HS-5 (cell line): ENCODE measurements at places on chromosomes 13 and 19.

- DNase-seq, result no peak
These were observed 4.8 kb downstream of the LSR start for GRCh38 chr19:35253316-35254286.

DNA sequence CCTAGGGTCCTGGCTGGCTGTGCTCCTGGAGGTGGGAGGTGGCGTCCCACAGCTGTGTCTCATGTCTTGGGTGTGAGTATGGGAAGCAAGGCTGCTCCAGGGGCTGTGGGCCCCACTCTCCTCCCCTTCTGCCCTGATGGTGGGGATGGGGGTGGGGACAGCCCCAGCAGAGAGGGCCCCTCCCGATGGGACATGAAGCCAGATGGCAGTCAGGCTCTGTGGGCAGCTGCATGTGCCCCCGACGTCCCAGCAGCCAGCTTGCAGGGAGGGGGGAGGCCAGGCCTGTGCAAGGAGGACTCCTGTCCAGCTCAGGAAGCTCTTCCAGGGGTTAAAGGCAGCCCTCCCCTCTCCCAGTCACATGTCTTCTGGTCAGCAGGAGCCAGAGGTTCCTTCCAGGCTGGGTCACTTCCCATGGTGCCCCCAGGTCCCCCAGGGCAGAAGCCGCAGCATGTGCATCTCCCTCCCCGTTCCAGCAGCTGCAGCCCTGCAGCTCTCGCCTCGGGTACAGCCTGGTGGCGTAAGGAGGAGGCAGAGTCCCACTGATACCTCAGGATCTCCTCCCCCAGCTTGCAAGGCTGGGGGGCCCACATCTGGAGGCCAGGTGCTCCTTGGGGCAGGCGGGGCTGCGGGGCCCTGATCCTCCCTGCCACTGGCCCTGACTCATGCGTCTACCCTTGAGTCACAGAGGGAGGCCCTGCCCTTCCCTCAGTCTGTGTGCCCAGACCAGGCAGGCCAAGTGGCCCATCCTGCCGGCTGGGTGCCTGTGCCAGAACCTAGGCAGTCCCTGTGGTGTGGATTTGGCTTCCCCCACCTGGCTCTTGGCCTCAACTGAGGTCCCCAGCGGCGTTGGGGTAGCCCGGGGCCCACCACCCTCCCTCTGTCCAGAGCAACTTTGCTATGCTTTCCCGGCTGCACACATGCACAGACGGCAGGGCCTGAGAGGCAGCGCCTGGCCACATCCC, 13.0 kb downstream of the YIPF2 start:
- DNase-seq, result peak; percentile 92

DNA sequence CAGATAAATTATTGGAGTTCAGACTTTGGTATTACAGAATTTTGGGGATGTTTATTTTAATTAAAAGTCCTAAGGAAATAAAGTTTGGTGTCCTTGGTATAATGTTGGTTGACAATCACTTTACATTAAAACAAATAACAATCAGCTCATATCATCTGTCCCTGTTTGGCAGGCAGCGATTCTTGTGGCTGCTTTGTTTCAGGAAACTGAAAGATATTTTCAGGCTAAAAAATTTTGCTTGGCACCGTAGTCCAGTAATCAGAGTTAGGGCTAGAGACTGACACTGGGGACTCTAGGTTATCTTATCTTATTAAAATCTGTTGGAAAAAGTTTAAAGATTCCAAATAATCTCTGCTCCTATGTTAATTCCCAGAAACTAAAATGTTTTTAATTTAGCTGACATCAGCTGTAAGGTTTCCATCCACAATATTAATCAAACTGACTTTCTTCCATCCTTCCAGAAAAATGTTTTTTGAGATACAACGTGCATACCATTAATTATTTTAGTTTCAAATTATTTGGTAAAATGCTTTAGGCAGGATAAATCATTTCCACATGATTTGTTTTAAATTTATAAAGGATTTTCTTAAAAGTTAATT, 97.6 kb downstream of the ZIC5 start:
- DNase-seq, result no peak

- DNase-seq, result no peak
These were observed 22.0 kb downstream of the DPY19L3 start for GRCh38 chr19:32427536-32427935.

- DNase-seq, result no peak
These were observed 4.6 kb upstream of the CPB2 start for GRCh38 chr13:46109451-46109850.

- DNase-seq, result no peak
These were observed 42.2 kb upstream of the HNRNPA1L2 start for GRCh38 chr13:52599848-52600603.

- DNase-seq, result no peak
These were observed 347.5 kb downstream of the GPC5 start for GRCh38 chr13:91745967-91746366.

GRCh38 chr13:49679246-49679645, 12.0 kb downstream of the EBPL start:
- DNase-seq, result no peak

DNA sequence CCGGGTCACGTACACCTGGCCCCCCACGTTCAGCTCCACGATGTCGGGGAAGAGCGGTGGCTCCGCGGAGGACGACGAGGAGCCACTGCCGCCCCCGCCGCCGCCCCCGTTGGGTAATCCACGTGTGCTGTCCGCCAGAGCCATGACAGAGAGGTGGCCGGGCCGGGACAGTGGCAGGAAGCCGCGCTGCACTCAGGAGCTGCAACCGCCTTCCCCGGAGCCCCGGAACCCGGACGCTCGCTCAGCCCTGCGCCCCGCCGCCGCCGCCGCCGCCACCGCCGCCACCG, 257 bp downstream of the KCTD12 start:
- DNase-seq, result no peak

- no peak for DNase-seq
These were observed 221.7 kb downstream of the COG6 start for GRCh38 chr13:39877134-39877533.

- DNase-seq, result no peak
These were observed 1438.1 kb downstream of the UQCRFS1 start for GRCh38 chr19:27774827-27775226.

- DNase-seq, result no peak
These were observed at the start of gene KCNK6 for GRCh38 chr19:38319421-38320258. KCNK6 (plus strand) TSS chr19:38319845; CDS start chr19:38319951, 106 bp downstream.

- no peak for DNase-seq
These were observed 741 bp upstream of the TUBGCP3 start for GRCh38 chr13:112588490-112589297.

- DNase-seq, result no peak
These were observed at the start of gene PKN1 for GRCh38 chr19:14432791-14433553. PKN1 (plus strand) TSS chr19:14433306; CDS start chr19:14433522, 216 bp downstream.

DNA sequence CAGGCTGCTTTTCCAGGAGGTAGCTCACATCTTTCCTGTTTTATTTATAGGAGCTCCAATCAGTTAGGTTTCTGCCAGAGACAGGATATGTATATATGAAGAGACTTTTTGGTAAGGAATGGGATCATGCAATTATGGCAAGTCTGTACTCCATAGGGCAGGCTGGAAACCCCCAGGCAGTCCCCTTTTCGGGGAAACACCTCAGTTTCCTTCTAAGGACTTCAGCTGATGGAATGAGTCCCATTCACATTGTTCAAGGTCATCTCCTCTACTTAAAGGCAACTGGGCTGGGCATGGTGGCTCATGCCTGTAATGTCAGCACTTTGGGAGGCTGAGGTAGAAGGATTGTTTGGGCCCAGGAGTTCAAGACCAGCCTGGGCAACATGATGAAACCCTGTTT, 10.9 kb upstream of the SLC25A42 start:
- DNase-seq, result no peak

- DNase-seq, result no peak
These were observed 629.7 kb downstream of the LIG4 start for GRCh38 chr13:107585469-107586180.

GRCh38 chr19:55440411-55441105, 2.5 kb downstream of the SHISA7 start:
- no peak for DNase-seq

DNA sequence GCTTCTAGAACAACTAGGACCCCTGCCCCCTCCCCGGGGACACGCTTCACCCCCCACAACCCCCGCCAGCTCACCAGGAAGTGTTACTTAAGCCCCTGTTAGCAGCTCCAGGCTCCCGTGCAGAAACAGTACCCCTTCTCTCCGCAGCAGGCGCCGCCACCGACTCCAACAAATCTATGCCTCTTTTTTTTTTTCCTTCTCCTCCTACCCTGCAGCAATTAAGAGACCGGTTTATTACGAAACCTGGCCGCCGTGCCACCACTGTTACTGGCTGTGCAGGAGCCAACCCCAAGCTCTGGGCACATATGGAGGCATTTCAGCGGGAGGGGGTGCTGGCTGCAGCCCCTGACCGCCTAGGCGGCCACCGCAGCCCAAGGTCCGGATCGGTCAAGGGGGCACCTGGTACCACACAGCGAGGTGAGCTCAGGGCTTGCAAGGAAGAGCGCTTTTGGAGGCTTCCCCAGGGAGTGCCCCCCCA, 2.4 kb downstream of the GADD45B start:
- no peak for DNase-seq
